ENCODE measurements at places on chromosomes 5 and 9.

- no peak for DNase-seq
These were observed 54.3 kb downstream of the ADGRV1 start for GRCh38 chr5:90612919-90613318.

DNA sequence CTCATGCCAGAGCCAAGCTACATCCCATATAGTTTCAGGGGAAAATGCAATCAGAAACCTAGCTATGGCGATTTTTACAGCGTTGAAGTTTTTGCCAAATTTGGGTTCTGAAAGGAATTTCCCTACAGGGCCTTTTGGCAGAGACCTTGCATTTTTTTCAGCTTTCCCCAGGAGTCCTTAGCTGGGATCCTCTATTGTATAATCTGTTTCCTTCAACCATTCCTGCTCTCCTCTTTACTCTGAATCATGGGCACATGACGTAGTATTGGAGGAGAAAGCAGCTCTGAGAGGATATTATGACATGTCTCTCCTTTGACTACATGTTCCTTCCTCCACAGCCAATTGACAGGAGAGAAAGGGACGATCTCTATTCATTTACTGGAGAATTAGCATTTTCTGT, 118.5 kb upstream of the ERCC6L2 start:
- no peak for DNase-seq

DNA sequence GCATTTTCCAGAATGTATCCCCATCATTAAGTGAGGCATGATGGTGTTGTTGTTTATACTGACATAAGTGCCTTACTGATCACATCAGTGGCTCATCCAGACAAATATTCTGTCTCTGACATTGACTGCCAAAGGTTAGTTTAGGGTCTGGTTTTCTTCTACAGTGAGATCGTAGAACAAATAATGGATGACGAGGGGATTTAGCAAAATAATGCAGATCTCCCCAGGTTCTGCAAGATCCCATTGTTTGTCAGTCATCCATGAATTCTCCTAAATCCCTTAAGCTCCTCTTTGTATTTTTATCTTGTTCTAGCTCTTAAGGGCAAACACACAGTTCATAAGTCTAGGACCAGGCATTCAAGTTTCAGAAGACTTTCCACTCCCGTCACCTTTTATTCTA, 93.1 kb upstream of the DHFR start:
- DNase-seq, result no peak

GRCh38 chr9:97475059-97475458, 26.4 kb upstream of the TMOD1 start:
- DNase-seq, result no peak

GRCh38 chr9:120876842-120877240, at the start of gene PHF19:
Gene PHF19, minus strand, starts transcription at chr9:120877188. Its CDS starts 2,447 bp downstream, at chr9:120874741.
- DNase-seq, result no peak

- no peak for DNase-seq
These were observed 113.5 kb upstream of the WWC1 start for GRCh38 chr5:168177831-168178450.

DNA sequence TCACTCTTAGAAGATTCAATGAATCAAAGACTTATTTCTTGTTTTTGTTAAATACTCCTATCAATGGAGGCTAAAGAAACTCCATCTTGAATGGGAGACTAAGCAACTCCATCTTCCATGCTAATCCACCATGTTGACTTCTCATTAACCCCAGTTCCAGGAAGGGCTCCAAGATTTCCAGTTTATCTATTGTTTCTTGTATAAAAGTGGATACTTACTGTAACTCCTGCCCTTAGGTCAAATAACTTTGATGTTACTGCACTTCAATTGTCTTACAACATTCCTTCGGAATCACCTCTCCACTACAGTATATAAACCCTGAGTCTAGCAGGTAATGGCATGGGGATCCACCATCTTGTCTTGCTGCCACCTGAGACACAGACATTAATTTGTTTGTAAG, 63.0 kb downstream of the PUM3 start:
- no peak for DNase-seq

DNA sequence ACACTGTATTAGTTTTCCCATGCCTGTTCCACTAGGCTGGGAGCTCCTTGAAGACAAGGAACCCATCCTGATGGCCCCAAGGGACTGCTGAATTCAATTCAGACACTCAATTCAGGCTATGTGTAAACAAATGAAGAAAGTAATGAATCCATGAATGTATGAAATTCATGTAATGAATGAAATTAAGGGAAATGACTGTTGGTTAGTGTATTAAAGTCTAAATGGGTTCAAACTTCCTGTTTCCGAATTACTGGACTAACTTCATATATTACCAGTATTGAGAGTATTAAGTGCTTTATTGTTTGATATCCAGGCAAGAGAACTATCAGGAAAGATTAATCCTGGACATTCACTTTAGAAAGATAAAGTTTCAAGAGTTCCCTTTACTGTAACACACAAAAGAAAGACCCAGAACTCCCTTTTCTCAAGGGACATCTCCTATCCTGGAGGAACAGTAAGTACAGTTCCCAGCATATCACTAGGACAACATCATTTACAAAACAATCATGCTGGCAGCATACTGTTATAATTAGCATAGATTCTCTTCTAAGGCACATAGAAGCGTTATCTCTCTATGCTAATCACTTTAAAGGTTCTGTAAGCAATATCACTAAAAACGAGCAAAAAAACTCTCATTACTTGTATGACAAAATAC, 28.5 kb upstream of the IFNK start:
- no peak for DNase-seq

- no peak for DNase-seq
These were observed 85.5 kb downstream of the DTWD2 start for GRCh38 chr5:118902656-118903438.

DNA sequence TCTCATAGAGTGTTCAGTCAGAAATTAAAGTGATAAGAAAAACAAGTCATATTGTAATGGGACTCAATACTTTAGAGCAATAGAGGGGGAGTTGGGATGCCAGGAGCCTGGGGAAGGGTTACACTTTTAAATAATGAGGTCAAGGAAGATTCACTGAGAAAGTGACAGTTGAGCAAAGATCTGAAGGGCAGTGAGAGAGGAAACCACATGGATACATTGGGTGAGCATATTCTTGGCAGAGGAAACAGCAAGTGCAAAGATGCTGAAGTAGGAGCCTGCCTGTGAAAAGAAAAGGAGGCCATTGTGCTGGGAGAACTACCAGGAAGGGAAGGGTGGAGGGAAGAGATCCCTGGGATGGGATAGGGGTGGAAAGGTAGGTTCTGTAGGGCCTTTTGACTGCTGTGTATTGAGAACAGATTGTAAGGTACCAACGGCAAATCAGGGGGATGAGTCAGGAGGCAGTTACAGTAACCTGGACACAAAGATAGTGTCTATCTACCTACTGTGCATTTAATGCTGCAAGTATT, 79.4 kb downstream of the PAM start:
- no peak for DNase-seq

- no peak for DNase-seq
These were observed 114.5 kb upstream of the CDH6 start for GRCh38 chr5:31078956-31079355.

GRCh38 chr5:133344266-133344665, 268.1 kb downstream of the FSTL4 start:
- no peak for DNase-seq

- DNase-seq, result no peak
These were observed 219.1 kb downstream of the NDUFS4 start for GRCh38 chr5:53779541-53779981.

- no peak for DNase-seq
These were observed 183.9 kb downstream of the LRRC70 start for GRCh38 chr5:62762503-62762902.
